ENCODE measurements at places on chromosomes 4 and X.

DNA sequence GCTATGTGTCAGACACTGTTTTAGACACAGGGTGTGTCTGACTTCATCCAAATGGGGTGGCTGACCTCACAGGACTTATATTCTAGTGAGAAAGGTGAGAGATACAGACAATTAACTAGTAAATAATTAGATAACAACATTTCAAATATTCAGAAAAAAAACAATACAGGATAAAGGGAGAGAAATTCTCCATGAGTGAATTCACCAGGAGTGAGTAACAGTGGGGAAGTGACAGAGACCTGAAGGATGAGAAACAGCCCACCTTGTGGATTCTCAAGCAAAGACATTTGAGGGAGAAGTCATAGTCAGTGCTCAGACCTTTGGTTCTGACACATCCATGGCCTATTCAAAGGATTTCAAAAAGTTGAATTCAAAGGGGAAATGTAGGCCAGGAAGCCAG is 627.9 kb downstream of the IQCM start:
- DNase-seq, result no peak

- DNase-seq, result no peak
Measured at GRCh38 chr4:47839259-47839658, 1.4 kb upstream of the CORIN start.

DNA sequence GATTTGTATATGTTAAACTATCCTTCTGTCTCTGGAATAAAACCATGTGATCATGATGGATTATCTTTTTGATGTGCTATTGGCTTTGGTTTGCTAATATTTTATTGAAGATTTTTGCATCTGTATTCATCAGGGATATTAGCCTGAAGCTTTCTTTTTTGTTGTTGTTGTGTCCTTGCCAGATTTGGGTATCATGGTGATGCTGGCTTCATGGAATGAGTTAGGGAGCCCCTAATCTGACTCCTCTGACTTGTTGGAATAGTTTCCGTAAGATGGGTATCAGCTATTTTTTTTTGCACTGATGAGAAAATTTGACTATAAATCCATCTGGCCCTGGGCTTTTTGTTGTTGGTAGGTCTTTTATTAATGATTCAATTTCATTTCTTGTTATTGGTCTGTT is 45.7 kb downstream of the ATP10D start:
- no peak for DNase-seq

- no peak for DNase-seq
Measured at GRCh38 chrX:15435836-15436619, 51.8 kb upstream of the VEGFD start.

DNA sequence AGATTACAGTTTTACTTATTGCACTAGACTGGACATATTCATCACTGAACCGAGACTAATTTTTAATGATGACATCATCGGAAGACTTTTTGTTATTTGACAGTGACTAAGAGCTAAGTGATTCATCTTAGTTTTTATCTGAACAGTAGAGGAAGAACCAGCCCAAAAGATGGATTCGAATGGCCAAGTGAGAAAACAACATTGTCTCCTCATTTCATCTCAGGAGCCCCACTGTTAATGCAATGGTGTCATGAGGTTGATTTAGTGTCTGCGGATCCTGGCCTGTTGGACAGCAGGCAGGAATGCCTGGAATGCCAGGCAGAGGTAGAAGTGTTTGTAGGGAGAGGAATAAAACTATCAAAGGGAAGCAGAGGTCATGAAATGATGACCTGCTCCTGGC is 37.8 kb upstream of the HPF1 start:
- no peak for DNase-seq

- DNase-seq, result no peak
Measured at GRCh38 chr4:71830497-71831190, 46.8 kb upstream of the GC start.

DNA sequence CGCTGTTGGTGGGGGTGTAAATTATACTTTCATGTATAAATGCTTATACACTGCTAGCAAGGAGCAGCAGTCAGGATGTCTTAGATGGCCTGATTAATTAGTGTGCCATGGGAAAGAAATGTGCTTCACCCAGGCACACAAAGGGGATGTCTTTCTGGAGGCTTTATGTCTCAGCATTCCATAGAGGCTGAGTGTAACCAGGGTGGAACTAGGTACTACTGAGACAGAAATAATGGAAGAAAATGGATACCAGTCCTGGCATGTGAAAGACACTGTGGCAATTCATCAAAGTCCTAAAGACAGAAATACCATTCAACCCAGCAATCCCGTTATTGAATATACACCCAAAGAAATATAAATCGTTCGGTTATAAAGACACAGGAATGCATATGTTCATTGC is 52.5 kb downstream of the PF4 start:
- DNase-seq, result no peak

- no peak for DNase-seq
Measured at GRCh38 chrX:149569770-149570169, 17.5 kb downstream of the MAGEA9B start.

GRCh38 chr4:57270346-57270745 is 160.2 kb upstream of the IGFBP7 start:
- DNase-seq, result no peak

DNA sequence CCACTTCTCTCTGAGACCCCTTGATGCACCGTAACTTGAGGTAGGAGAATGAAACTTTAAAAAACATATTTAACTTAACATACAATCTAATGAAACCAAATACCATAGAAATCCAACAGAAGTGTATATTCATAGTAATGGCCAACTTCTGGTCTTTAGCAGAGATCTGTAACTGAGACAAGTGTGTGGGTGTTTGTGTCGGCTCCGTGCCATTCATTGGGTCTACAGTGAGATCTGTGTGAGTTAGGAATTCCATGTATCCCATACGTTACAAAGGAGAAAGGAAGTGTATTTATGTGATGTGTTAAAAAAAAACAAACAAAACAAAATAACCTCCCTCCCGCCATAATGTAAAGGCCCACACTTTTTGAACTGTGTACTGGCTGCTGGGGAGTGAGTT is 348.0 kb upstream of the NR3C2 start:
- DNase-seq, result no peak

DNA sequence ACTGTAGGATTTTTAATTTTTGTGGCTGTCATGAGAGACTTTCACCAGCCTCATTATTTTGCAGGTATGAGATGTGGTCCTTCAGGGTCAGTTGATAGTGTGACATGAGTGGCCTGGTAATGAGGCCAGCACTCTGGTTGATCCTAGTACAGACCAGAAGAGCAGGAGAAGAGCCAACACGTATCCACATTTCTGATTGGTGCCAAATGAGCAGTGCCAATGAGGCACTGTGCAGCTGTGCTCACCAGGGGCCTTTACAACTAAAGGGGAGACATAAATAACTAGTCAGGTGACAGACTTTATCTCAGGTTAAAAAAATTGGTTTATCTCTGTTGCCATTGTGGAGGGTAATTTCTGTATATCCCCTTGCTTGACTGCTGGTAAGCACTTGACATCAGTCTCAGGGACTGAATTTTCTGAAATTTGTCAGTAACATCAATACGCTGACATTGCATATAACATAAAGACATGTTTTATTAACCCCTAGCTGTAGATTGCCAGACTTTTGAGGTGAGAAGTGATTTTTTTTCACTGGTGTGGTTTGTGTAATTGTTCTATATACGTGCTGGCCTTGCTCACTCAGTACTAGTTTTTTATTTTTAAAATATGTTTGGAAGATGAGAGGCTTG is 101.2 kb downstream of the AFF1 start:
- no peak for DNase-seq

GRCh38 chr4:768995-769394 is 56.9 kb downstream of the CPLX1 start:
- no peak for DNase-seq

DNA sequence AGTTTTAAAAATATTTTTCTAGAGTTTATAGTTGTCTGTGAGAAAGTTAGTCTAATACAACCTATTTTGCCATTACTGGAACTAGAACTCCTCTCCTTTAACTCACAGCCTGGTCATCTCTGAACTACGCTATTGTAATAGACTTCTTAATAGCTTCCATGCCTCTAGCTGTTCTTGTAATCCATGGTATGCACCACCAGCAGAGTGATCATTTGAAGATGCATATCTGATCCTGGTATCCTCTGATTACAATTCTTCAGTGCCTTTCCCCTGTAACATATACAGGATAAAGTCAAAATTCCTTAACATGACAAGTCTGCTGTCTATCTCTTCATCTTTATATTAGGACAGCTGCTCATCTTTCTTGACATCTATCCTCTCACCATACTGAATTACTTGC is 37.6 kb upstream of the NALF2 start:
- no peak for DNase-seq

DNA sequence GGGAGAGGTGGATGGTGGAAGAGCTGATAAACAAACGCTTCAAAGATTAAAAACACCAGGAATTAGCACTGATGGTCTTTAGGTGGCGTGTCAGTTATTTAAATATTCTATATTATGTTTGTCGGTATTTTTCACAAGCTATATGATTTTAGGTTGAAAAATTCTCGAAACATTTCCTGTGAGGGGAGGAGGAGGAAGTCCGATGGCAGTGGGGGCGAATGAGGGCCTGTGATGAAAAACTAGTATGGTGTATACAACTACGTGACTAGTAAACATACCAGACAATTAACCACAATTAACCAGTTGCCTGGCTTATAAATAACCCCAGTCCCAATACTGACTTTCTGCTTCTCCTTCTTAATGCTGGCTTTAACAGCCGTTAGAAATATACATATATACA is 595 bp upstream of the NAP1L2 start:
- no peak for DNase-seq

DNA sequence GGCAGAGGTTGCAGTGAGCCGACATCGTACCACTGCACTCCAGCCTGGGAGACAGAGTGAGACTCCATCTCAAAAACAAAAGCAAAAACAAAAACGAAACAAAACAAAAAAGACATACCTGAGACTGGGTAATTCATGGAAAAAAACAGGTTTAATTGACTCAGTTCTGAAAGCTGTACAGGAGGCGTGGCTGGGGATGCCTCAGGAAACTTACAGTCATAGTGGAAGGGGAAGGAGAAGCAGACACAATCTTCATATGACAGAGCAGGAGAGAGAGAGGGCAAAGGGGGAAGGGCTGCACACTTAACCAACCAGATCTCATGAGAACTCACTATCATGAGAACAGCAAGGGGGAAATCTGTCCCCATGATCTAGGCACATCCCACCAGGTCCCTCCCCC is 229.5 kb downstream of the STK32B start:
- no peak for DNase-seq

GRCh38 chrX:134999469-134999868 is 8.7 kb downstream of the SMIM10 start:
- DNase-seq, result peak; percentile 22

- DNase-seq, result no peak
Measured at GRCh38 chrX:19569121-19569805, 54.0 kb upstream of the MAP3K15 start.

- peak; percentile 40 for DNase-seq
Measured at GRCh38 chr4:22091352-22091717, 142.8 kb upstream of the KCNIP4 start.

DNA sequence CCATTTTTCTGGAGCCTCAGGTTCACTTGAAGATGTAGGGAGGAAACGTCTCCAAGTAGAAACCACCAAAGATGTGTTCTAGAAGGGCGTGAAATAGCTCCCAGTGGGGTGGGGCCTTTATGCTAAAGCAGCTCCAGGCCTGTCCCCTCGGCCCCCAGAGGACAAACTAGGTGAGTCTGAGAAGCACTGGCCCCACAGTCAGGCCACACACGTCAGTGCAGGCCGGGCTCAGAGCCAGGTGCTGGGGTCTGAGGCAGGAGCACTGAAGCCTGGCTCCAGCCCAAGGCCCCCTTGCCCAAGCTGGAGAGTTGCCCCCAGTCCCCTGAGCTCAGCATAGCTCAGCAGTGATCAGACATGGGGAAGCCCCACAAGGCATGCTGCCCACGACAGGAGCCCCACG is 95.4 kb upstream of the PSAPL1 start:
- DNase-seq, result no peak

- DNase-seq, result no peak
Measured at GRCh38 chr4:127045861-127046260, 586.9 kb upstream of the INTU start.

GRCh38 chr4:150852216-150852615 is 162.9 kb downstream of the LRBA start:
- DNase-seq, result no peak

GRCh38 chrX:15043538-15043937 is 170.3 kb downstream of the MOSPD2 start:
- DNase-seq, result no peak

DNA sequence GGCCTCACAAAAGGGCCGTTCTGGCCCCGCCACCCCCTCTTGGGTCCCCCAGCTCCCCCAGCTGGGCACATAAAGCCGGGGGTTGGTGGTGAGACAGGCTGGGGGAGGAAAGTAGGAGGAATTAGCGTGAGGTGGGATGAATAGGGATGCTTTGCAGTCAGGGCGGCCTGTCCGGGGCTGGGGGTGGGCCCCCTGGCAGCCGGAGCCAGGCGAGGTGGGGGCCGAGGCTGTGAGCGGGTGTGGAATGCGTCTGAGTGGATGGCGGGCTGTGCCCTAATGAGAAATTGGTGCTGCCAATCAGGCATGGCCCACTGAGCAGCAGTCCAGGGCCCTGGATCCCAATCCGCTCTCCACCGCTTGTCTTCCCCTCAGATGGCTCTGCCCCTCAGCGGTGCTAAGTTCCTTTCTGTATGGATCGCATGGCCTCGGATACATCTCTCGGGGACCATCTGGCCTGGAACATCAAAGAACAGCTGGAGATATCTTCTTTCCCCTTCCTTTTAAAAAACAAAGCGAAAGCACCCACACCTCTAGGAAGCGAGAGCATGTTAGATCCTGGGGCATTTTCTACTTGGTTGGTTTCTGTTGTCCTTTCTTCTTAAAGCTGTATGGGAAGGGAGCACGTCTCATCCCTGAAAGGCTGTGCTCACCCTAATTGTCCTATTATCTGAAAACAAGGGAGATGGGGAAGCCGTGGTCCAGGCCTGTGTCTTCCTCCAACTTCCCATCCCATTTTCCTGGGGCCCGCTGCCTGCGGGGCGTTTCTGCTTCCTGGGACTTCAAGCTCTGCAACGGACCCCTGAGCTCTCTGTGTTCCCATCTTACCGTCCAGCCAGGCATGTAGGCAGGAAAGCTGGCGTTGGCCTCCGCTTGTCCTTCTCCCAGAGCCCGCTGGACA is 106.9 kb downstream of the SORCS2 start:
- DNase-seq, result no peak

GRCh38 chrX:38561951-38562719 is 793 bp downstream of the TSPAN7 start:
- DNase-seq, result peak; percentile 65

DNA sequence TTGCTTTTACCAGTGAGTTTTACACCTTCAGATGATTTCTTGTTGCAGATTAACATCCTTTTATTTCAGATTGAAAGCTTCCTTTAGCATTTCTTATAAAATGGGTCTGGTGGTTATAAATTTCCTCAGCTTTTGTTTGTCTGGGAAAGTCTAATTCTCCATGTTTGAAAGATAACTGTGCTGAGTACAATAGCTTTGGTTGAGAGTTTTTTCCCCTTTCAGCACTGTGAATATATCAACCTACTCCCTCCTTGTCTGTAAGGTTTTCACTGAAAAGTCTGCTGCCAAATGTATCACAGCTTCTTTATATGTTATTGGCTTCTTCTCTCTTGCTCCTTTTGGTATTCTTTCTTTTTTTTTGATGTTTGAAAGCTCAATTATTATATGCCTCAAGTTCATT is 53.5 kb upstream of the ACTRT1 start:
- DNase-seq, result no peak

GRCh38 chr4:80878218-80878617 is 152.3 kb upstream of the BMP3 start:
- DNase-seq, result no peak

- no peak for DNase-seq
Measured at GRCh38 chr4:680551-680927, 6.2 kb downstream of the MYL5 start.

GRCh38 chr4:153075836-153076518 is 128.3 kb upstream of the TRIM2 start:
- DNase-seq, result no peak

GRCh38 chr4:176752191-176752749 is 40.5 kb downstream of the VEGFC start:
- DNase-seq, result no peak
